Lung (tissue), 17 donors: ENCODE measurements at places on chromosomes 13 and 19.

GRCh38 chr19:49442354-49442753 is 1.0 kb upstream of the SLC17A7 start:
- no peak for DNase-seq

- no peak for DNase-seq
Observed at GRCh38 chr19:10683064-10683426, 18.2 kb upstream of the QTRT1 start.

DNA sequence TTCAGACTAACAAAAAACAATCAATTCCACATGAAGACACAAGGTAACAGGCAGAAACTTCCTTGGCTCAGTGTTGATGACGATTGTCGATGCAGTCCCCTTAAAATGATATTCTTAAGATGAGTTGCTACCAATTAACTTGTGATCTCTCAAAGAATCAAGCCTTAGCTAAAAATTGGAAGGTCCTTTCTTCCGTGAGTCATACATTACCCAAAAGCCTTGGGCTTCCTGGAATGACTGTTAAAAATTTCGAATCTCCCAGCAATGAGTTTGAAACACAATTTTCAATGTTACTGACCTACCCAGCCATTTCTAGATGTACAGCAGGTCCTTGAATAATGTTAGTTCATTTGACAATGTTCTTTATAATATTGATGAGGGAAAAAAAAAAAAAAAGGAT is 28.0 kb upstream of the RB1 start:
- no peak for DNase-seq

- no peak for DNase-seq
Observed at GRCh38 chr13:18947376-18947977, 234.1 kb downstream of the TUBA3C start.

DNA sequence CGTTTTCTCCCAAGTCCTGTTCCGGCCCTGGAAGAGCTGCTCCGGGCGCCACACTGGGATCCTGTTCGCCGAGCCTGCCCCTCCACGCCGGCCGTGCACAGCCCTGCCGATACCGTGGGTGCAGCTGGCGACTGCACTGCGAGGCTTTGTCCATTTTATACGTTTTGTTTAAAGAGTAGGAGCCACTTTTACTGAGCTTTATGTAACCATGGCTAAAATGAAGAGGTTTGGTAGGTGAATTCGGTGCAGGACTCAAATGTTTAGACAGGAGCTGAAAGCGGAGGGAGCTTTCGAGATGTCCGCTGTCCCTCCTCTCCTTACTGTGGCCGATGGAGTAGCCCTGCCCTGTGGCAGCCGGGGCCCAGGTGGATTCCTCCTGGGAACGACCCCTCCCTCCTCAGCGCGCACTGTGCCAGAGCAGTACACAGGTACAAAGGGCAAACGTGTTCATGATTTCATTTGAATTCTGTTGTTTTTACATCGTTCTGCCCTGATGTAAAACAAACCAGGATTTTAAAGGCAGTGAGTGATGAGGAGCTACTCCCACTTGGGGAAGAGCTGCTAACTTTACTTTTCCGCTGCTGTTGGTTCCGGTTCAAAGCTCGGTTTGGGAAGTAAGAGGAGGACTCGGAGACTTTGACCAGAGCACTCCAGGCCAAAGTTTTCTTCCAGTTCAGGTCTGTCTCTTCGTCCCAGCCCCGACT is 1.7 kb downstream of the COL4A2 start:
- peak; percentile 44 for DNase-seq

- no peak for DNase-seq
Observed at GRCh38 chr13:80400164-80400864, 59.4 kb upstream of the SPRY2 start.

- DNase-seq = no peak
Observed at GRCh38 chr19:39449116-39449797, 3.9 kb downstream of the SUPT5H start.
